CD4-positive, alpha-beta T cell treated with Interferon alpha-2 for 1 hour (primary cell): ENCODE measurements at places on chromosomes 16 and 17.

DNA sequence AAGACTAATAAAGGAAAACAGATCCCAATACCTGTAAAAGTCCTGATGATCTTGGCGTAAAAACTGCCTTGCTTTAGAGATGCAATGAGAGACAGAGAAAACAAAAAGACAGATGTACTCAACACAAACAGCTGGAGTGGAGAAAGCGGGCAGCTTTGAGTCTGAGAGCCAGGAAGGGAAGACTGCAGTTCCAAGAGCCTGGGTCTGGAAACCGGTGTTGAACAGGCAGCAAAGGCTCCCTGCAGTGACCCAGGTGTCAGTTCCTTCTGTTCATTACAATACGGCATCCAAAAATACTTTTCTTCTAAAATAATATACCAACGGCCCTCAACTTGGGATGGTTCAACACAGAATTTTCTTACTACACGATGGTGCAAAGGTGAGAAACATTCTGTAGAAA lies 29.6 kb downstream of the VPS53 start:
- DNase-seq, result no peak

GRCh38 chr16:72044296-72044695 lies 10.0 kb upstream of the HP start:
- DNase-seq, result no peak

- DNase-seq, result no peak
Observed at GRCh38 chr16:46756772-46757171, 8.6 kb upstream of the MYLK3 start.

- peak; percentile 69 for DNase-seq
Observed at GRCh38 chr16:75385507-75386152, 47.7 kb downstream of the CFDP1 start.

DNA sequence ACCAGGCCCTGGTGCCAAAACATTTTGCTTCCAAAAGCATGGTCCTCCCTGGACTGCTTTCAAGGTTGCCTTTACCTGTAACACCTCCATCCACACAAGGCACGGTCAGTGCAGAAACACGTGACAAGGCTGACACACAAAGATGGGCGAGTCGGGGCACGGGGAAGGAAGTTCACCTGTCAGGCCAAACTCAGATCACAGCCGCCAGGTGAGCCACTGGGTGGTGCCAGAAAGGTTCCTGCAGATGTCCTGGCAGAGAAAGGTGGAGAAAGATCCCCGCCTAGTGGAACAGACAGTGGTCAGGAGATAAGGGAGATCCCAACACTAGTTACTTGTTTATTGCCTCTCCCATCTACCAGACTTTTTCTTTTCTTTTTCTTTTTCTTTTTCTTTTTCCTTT lies 155.3 kb downstream of the AIPL1 start:
- DNase-seq, result no peak

DNA sequence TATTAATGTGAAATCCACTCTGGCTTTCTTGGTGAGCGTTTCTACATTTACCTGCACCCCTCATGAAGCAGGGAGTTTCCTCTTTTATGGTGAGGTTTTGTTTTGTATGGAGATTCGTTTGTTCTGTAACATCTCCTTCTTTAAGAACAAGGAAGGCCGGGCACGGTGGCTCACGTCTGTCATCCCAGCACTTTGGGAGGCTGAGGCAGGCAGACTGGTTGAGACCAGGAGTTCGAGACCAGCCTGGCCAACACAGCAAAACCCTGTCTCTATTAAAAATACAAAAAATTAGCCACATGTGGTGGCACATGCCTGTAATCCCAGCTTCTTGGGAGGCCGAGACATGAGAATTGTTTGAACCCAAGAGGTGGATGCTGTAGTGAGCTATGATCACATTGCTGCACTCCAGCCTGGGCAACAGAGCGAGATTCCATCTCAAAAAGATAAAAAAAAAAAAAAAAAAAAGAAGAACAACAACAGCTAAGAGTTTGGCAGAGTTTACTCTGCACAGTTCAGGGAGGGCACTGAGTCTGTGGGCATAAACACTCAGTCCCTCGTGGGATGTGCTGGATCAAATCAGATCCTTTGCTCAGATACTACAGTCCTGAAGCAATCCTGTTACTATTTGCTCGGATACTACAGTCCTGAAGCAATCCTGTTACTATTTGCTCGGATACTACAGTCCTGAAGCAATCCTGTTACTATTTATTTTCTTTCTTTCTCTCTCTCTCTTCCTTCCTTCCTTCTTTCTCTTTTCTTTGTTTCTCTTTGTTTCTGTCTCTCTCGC lies 28.9 kb downstream of the ADCY9 start:
- DNase-seq, result no peak

- DNase-seq, result no peak
Observed at GRCh38 chr16:62102588-62102987, 66.3 kb upstream of the CDH8 start.

DNA sequence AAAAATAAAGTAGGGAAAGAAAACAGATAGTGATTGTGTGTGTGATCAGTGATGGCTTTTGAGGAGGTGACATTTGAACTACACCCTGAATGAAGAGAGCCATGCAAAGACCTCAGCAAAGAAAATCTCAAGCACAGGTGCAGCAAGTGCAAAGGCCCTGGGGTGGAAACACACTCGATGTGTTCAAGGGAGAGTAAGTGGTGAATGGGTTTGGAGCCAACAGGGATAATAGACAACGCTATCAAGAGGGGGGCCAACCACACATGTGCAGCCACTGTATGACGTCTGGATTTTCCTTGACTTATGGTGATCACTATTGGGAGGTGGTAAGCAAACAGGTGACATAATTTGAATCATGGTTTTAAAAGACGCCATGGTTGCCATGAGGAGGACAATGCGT lies 564.2 kb downstream of the WWOX start:
- no peak for DNase-seq

- peak; percentile 33 for DNase-seq
Observed at GRCh38 chr16:83926726-83927397, 26.2 kb upstream of the OSGIN1 start.

GRCh38 chr17:22514767-22515320 lies 822.5 kb downstream of the KCNJ18 start:
- no peak for DNase-seq

GRCh38 chr17:15154618-15155017 lies 110.5 kb downstream of the PMP22 start:
- no peak for DNase-seq

- DNase-seq, result no peak
Observed at GRCh38 chr17:42675965-42676423, 800 bp downstream of the PLEKHH3 start.

GRCh38 chr17:27451906-27452305 lies 4.3 kb upstream of the KSR1 start:
- no peak for DNase-seq

DNA sequence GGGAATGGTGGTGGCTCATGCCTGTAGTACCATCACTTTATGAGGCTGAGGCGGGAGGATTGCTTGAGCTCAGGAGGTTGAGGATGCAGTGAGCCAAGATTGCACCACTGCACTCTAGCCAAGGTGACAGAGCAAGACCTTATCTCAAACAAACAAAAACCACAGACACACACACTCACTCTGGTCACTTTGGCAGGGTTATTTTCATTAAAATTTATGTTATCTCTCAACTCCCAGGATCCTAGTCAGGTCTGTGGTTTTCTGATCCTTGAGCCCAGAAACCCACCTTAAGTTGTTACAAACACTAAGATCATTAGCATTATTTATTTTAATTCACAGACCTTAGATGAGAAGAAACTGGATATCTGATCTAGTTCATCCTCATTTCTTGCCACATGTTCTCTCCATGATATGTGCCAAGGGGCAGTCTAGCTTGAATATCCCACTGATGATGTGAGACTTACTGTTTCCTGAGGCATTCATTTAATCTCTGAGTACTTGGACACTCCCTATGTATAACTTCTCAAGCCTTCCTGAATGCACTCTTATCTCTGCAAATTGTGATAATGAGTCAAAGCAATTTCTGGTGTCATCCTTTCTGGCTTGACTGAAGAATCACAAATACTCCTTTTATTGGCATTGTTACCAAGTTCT lies 9.6 kb downstream of the ABHD15 start:
- no peak for DNase-seq

- DNase-seq, result peak; percentile 89
Observed at GRCh38 chr16:68528686-68529379, 10.3 kb upstream of the ZFP90 start.

GRCh38 chr16:81181013-81181720 lies 57.3 kb upstream of the BCO1 start:
- DNase-seq, result no peak

- DNase-seq, result no peak
Observed at GRCh38 chr17:76791053-76791980, 53.4 kb downstream of the MFSD11 start.

GRCh38 chr16:72612256-72612655 lies 435.7 kb downstream of the ZFHX3 start:
- DNase-seq, result no peak

DNA sequence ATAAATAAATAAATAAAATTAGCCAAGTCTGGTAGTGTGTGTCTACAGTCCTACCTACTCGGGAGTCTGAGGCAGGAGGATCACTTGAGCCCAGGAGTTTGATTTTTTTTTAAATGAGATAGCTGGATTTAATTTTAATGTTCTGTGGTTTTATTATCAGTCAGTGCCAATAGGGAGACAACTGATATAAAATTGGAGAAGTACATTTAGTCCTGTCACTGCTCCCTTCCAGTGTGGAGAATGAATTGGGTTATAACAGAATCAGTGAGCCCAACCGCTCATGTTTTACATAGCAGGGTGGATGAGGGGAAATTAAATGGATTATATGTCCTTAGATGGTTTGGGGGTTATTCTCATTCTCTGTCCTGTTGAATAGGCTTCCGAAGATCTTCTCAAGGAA lies 6.2 kb downstream of the NME1 start:
- DNase-seq, result no peak

DNA sequence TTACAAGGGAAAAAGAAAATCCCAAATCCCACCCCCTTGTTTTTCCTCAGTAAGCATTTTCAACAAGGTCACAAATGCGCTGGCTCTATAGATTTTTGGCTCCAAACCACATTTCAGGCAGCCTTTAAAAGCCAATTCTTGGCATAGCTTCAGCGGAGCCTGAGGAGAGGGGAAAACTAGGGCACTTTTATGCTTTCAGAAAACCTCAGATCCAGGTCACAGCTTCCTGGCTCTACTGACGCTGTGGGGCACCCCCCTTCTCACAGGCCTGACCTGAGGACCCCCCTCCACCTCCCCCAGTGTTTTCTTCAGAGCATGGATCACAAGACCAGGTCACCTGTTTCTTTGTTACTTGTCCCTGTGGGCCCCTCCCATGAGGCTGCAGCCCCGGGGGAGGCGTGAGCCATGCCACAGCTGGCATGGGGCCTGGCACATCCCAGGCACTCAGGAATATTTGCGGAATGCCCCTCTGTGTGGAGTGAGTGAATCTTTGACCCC lies 30.1 kb upstream of the MTSS2 start:
- no peak for DNase-seq
